ENCODE measurements at places on chromosomes 7 and 10. TPM values are rescaled to one million over a fixed set of nuclear protein-coding genes. Genes with fewer than 3 reads are reported as not detected.
A peak's percentile ranks its signal among the peaks of the same experiment; 100 is the strongest.

Gene CALML5
- not detected for total RNA-seq

GRCh38 chr7:3336042-3336665 lies 35.1 kb downstream of the SDK1 start:
- peaks cover 3% of the 10 kb centered on the region for H3K4me1 ChIP-seq
- no peak overlapping the region for H3K27ac ChIP-seq
- no peaks in the 10 kb centered on the region for H3K36me3 ChIP-seq
- no peak overlapping the region for H3K4me3 ChIP-seq
- no peak for DNase-seq

DNA sequence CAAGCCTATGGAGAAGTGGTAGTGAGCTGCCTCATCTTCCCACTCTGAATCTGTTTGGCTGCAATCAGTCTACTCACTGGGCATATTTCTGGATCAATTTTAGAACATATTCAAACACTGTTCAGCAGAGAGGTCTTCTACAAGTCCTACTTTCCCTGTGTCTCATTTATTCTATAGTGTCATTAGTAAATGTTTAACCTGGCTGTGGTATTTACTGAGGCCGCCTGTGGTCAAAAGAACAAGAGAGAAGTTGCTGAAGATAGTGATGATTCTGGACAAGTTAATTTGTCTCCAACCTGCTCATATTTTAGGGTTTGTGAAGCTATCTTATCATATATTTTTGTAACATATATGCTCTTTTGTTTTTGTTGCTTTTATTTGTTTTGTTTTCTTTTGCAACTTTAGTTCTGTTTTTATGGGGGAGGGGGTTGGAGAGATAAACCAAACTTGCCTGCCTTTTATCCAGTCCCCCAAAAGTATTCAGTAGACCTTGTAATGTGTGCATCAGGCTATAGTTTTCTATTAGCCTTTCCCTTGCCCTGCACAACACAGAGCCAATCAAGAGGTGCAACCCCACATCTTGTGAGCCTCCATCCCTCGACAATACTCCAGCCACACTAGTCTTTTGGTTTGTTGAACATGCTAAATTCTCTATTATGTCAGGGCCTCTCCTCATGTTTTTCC lies 362.8 kb upstream of the MBL2 start:
- no peaks in the 10 kb centered on the region for H3K36me3 ChIP-seq
- no peaks in the 10 kb centered on the region for H3K27me3 ChIP-seq
- H3K4me1 ChIP-seq: no peaks in the 10 kb centered on the region
- H3K27ac ChIP-seq: no peak overlapping the region
- no peak overlapping the region for H3K4me3 ChIP-seq
- no peak for DNase-seq

DNA sequence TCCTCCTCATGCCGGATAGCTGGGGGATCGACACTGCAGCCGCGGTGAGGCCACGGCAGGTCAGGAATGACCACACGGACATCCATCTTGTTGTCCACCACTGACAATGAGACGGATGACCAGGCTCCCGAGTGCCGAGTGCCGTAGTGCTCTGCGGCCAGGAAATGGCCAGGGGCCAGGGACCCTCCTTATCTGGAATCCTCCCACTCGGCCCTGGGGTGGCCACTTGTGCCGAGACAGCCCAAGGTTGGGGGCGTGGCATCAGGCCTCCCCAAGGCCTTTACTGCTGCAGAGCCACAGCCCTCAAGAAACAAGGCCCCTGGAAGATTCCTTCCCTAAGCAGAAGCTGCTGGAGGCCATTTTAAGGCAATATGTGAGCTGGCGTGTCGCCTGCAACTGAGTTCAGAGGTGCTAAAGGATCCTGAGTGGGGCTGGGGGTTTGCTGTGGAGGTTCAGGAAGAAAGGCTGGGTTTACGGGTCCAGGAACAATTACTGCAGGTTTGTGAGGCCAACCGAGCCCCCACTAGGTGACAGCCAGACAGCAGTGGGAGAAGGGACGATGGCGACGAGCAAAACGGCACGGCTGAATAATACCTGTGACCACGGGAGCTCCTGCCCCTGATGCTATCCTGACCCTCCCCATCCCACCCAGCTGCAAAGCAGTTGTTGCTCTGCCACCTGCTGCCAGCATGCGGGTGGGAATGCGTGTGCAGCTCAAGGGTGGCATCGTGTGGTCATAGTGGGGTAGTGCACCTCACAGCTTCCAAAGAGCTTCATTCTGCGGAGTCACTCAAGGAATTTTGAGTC lies 31.6 kb upstream of the LEP start:
- H3K4me1 ChIP-seq: no peaks in the 10 kb centered on the region
- no peak overlapping the region for H3K4me3 ChIP-seq
- H3K27me3 ChIP-seq: no peaks in the 10 kb centered on the region
- DNase-seq: peak; percentile 86
- H3K27ac ChIP-seq: no peak overlapping the region
- no peaks in the 10 kb centered on the region for H3K36me3 ChIP-seq

DNA sequence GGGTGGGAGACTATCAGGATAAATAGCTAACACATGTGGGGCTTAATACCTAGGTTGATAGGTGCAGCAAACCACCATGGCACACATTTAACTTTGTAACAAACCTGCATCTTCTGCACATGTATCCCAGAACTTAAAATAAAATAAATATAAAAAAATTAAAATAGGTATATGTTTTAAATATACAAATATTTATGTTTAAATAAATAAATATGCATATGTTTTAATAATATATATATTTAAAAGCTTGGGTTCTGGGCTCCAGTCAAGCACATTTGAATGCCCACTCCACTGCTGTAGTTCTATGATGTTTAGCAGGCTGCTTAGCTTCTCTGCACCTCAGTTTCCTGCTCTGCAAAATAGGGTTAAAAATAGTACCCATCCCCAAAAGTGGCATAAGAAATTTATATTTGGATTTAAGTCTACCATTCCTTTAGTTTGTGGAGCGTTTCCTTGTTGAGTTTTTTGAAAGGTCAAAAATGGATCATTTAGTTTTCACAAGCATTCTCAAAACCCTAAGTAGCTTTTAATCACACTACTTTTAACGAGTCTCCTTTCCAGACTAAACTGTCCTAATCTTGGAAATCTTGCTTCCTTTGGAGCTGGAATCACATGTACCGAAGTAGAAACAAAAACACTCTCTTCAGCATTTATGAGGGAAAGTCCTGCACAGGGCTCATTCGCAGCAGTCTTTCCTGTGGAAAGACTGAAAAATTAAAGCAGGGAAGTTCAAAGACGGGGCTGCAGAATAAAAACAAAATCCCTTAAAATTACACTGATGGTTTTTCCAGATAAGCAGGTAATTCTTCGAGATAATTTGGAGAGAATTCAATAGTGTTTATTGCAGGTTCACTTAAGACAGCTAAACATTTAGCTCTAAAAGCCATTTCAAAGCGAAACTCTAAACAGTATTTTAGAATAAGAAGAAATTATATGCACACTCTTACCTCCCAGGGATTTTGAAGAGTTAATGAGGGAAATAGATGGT lies 111.7 kb upstream of the LYZL1 start:
- no peak overlapping the region for H3K4me3 ChIP-seq
- H3K27me3 ChIP-seq: no peaks in the 10 kb centered on the region
- DNase-seq: no peak
- H3K36me3 ChIP-seq: no peaks in the 10 kb centered on the region

- H3K27ac ChIP-seq: no peak overlapping the region
- no peaks in the 10 kb centered on the region for H3K27me3 ChIP-seq
- no peaks in the 10 kb centered on the region for H3K4me1 ChIP-seq
- DNase-seq: no peak
- no peak overlapping the region for H3K4me3 ChIP-seq
Measured at GRCh38 chr7:151120896-151121295, 34.6 kb downstream of the AGAP3 start.

DNA sequence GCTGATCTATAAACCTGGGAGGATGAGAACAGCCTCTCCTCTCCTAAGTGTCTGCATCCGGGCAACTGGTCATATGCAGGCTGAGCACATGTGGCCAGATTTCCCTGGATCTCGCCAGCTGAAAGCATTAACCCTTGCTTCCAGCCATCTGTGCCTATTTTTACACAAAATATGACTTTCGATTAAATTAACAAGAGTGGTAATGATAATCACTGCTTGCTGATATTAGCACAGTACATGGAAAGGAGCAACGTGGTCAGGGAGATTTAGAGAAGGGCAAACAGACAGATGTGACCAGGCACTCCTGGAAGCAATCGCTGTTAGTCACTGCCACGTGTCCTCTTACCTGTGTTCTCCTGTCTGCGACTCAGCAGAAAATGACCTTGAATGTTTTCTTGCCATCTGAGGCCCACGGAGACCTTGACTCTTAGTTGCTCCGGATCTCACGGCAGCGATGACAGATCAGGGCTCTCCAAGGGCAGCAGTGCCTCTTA lies 59.5 kb upstream of the NPTX2 start:
- H3K4me1 ChIP-seq: no peaks in the 10 kb centered on the region
- H3K36me3 ChIP-seq: no peaks in the 10 kb centered on the region
- H3K4me3 ChIP-seq: no peak overlapping the region
- no peak overlapping the region for H3K27ac ChIP-seq
